Natural killer cell (primary cell): ENCODE measurements at places on chromosomes 12 and 14. TPM values are rescaled to one million over a fixed set of nuclear protein-coding genes. Genes with fewer than 3 reads are reported as not detected.

Gene IFNG-AS1
- total RNA-seq, result 1.6 TPM

Gene LGMN
- 0.39 TPM for total RNA-seq

Gene FGF6
- total RNA-seq, result not detected

Gene KRT71
- not detected for total RNA-seq

Gene PAH
- total RNA-seq, result not detected

GRCh38 chr14:31965071-31965734 is 111.9 kb upstream of the ARHGAP5 start:
- H3K4me1 ChIP-seq, result peaks cover 10% of the 10 kb centered on the region
- no peak overlapping the region for H3K27ac ChIP-seq
- no peaks in the 10 kb centered on the region for H3K36me3 ChIP-seq
- H3K4me3 ChIP-seq, result no peak overlapping the region
- no peaks in the 10 kb centered on the region for H3K27me3 ChIP-seq
- DNase-seq, result no peak

GRCh38 chr12:21774358-21775132 is at the start of gene KCNJ8:
KCNJ8 (minus strand) TSS chr12:21774706; CDS start chr12:21773616, 1,090 bp downstream.
- H3K4me3 ChIP-seq, result no peak within 1 kb of the TSS
- peaks cover 23% of the 10 kb centered on the region for H3K27me3 ChIP-seq
- no peak for DNase-seq
- no peak within 1 kb of the TSS for H3K27ac ChIP-seq
- peaks cover 3% of the 10 kb centered on the region for H3K4me1 ChIP-seq

- no peaks in the 10 kb centered on the region for H3K36me3 ChIP-seq
- no peak for DNase-seq
- H3K27ac ChIP-seq, result no peak overlapping the region
Measured at GRCh38 chr12:130058926-130059472, 103.3 kb upstream of the FZD10 start.

- H3K27me3 ChIP-seq, result no peaks in the 10 kb centered on the region
- peak overlapping the region; percentile 83 for H3K4me3 ChIP-seq
- peak overlapping the region; percentile 50 for H3K27ac ChIP-seq
- peak; percentile 57 for DNase-seq
Measured at GRCh38 chr12:122079033-122079531, 526 bp downstream of the MLXIP start.

DNA sequence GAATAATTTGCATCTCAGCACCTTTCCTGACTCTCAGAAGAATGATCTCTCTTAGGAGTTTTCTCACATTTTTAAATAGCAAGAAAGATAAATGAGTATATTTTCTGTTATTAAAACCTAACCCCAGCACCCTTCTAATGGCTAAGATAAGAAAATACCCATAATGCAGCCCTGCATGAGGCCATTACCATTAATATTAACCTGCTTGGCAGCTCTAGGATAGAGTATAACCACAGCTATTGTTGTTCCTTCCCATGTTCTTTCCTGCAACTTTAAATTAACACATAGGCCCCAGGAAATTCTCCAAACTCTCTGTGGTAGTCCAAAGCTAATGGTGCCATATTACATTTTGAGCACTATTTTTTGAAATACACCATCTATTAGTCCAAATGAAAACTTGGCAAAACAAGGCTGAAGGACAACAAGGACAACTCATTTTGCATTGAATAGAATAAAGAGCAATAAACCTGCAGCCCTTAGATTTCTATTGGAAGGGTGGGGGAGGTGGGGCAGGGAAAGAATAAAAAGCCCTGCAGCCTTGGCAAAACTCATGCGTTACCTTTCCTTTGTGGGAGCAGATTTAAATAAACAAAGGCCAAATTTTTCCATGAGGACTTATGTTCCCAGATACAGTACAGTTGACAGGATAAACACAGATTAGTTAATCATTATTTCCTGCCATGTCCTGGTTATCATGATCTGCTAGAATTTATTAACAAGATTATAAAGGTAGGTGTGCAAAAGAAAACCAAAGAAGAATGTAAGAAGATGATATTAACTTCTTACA is 46.9 kb downstream of the BTG1 start:
- no peaks in the 10 kb centered on the region for H3K27me3 ChIP-seq
- H3K4me3 ChIP-seq, result no peak overlapping the region
- DNase-seq, result no peak
- peaks cover 12% of the 10 kb centered on the region for H3K4me1 ChIP-seq
- H3K36me3 ChIP-seq, result no peaks in the 10 kb centered on the region

GRCh38 chr14:103257211-103257962 is 76.7 kb upstream of the EIF5 start:
- H3K36me3 ChIP-seq, result no peaks in the 10 kb centered on the region
- H3K4me3 ChIP-seq, result no peak overlapping the region
- no peak overlapping the region for H3K27ac ChIP-seq
- H3K27me3 ChIP-seq, result peaks cover 2% of the 10 kb centered on the region
- H3K4me1 ChIP-seq, result peaks cover 5% of the 10 kb centered on the region

- no peaks in the 10 kb centered on the region for H3K4me1 ChIP-seq
- H3K36me3 ChIP-seq, result no peaks in the 10 kb centered on the region
- no peak overlapping the region for H3K4me3 ChIP-seq
- no peaks in the 10 kb centered on the region for H3K27me3 ChIP-seq
- DNase-seq, result no peak
Measured at GRCh38 chr14:90458536-90458935, 61.7 kb downstream of the CALM1 start.

- no peaks in the 10 kb centered on the region for H3K36me3 ChIP-seq
- H3K4me3 ChIP-seq, result no peak overlapping the region
- no peak for DNase-seq
- no peaks in the 10 kb centered on the region for H3K4me1 ChIP-seq
- H3K27ac ChIP-seq, result no peak overlapping the region
Measured at GRCh38 chr12:12323591-12323990, 26.5 kb downstream of the MANSC1 start.

DNA sequence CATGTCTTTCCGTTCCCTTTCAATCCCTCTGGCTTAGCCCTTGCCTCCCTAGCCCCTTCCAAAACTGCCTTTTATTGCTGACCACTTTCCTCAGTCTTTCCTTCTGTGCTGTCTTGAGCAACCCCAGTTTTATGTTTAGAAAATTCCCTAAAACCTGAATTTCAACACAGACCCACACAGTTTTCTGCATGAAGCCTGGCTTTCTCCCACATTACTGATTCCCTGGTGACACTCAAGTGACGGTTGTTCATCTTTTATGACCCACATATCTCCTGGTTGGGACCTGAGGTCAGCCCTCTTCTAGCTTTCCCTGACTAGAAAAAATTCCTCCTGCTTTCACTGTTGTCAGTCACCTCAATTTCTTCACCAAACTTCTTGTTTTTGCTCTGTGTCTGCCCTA is 21.0 kb downstream of the FGD4 start:
- H3K4me3 ChIP-seq, result no peak overlapping the region

GRCh38 chr12:28121433-28121832 is 68.8 kb upstream of the CCDC91 start:
- no peaks in the 10 kb centered on the region for H3K36me3 ChIP-seq
- DNase-seq, result no peak
- no peak overlapping the region for H3K27ac ChIP-seq
- H3K27me3 ChIP-seq, result no peaks in the 10 kb centered on the region
- H3K4me3 ChIP-seq, result no peak overlapping the region

- no peaks in the 10 kb centered on the region for H3K27me3 ChIP-seq
- H3K27ac ChIP-seq, result no peak overlapping the region
- no peak for DNase-seq
- no peaks in the 10 kb centered on the region for H3K4me1 ChIP-seq
- H3K4me3 ChIP-seq, result no peak overlapping the region
Measured at GRCh38 chr14:51638071-51638944, 13.4 kb upstream of the FRMD6 start.

DNA sequence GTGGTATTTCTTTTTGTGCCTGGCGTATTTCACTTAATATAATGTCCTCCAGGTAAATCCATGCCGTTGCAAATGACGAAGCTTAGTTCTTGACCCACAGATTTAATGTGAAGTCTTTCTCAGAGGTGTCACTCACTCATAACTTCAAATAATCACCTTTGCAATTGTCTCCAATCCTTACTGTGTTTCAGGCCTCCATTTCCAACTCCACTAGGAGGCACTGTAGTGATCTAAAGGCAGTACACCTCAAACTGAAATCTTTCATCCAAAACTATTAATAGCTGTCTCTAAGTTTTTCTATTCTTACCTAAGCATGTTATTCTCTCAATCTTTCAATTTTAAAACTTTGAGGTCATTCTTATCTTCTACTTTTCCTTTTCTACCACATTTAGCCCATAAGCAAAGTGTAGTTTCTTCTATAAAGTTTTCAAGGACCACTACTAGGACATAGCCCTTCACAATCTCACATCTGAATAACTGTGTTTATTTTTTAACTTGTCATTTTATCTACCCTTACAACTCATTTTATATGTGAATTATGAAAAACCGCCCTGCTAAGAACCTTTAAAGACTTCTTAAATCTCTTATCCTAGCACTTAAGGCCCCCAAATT is 25.5 kb upstream of the FBXO34 start:
- peak; percentile 70 for DNase-seq
- no peaks in the 10 kb centered on the region for H3K4me1 ChIP-seq
- no peak overlapping the region for H3K27ac ChIP-seq
- no peaks in the 10 kb centered on the region for H3K27me3 ChIP-seq
- H3K36me3 ChIP-seq, result no peaks in the 10 kb centered on the region
- no peak overlapping the region for H3K4me3 ChIP-seq

DNA sequence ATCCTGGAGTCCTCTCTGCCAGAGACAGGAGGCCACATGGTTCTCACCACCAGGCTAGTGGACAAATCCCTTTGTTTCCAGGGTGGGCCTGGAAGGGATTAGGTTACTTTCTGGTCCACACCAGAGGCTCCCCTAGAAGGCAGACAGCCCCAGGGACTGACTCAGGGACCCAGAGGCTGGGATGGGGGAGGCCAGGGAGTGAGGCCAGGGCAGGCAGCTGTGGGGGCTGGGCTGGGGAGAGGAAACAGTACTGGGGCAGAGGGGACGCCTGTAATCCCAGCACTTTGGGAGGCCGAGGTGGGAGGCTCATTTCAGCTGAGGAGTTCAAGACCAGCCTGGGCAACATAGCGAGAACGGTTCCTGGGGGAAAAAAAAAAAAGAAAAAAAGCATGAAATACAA is 64.7 kb downstream of the TNFAIP2 start:
- DNase-seq, result no peak
- H3K4me1 ChIP-seq, result no peaks in the 10 kb centered on the region
- H3K27ac ChIP-seq, result no peak overlapping the region
- H3K36me3 ChIP-seq, result no peaks in the 10 kb centered on the region

DNA sequence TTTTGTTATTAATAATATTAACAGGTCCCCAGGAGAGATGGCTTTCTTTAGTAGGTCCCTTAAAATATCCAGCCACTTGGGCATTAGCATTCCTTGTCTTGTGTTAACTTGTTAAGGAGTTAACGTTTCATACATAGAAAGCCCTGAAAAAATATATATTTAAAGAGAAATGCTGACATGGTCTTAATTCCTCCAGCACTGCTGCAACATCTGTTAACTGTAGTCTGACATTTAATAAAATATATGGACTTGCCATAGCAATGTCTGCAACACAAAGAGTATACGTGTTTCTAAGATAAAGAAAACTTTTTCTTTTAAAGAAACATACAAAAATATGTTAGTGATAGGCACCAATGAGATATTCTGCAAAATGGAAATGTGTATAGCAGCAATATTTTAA is 10.0 kb downstream of the SLC38A4 start:
- DNase-seq, result no peak
- peaks cover 3% of the 10 kb centered on the region for H3K4me1 ChIP-seq

DNA sequence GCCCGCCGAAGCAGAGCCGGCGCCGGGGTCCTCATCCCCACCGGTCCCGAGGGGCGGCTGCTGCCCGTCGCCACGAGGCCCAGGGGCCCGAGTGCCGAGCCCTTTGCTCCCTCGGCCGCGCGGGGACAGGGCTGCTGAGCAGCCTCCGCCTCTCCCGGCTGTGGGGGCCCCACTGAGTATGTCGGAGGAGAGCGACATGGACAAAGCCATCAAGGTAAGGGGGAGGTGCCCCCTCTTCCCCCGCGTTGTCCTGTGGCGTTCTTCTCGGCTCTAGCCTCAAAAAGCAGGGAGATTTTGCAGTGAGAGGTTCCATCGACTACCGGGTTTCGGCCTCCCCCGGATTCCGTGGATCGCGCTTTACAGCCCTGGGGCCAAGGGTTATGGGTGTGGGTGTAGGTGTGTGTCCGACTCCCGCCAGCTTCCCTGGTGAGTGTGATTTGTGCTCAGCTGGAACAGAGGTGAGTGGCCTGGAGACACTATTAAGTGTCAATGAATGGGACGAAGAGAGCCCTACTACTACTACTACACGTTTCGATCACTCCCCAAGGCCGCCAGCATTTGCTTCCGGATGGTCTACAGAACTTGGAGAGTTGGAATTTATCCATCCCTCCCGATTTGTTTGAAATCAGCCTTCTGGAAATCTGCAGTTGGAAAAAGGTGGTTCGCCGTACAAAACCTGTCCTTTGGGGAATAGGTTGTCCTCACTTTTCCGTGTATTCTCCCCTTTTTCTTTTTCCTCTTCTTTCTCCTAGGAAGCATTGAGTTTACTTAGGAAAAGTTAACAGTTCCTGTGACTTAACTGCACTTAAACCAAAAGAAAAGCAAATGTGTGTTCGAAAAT is 748 bp downstream of the MAPKAPK5 start:
- H3K4me3 ChIP-seq, result peak overlapping the region; percentile 71
- peak overlapping the region; percentile 85 for H3K27ac ChIP-seq
- H3K36me3 ChIP-seq, result peaks cover 9% of the 10 kb centered on the region
- DNase-seq, result no peak

GRCh38 chr12:112191840-112192321 is 66.5 kb downstream of the TRAFD1 start:
- H3K36me3 ChIP-seq, result peaks cover 56% of the 10 kb centered on the region
- no peak overlapping the region for H3K4me3 ChIP-seq

GRCh38 chr14:78259831-78260230 is 89.7 kb downstream of the NRXN3 start:
- peaks cover 4% of the 10 kb centered on the region for H3K4me1 ChIP-seq
- H3K36me3 ChIP-seq, result no peaks in the 10 kb centered on the region
- H3K27ac ChIP-seq, result no peak overlapping the region
- H3K4me3 ChIP-seq, result no peak overlapping the region
- no peak for DNase-seq
- H3K27me3 ChIP-seq, result no peaks in the 10 kb centered on the region

DNA sequence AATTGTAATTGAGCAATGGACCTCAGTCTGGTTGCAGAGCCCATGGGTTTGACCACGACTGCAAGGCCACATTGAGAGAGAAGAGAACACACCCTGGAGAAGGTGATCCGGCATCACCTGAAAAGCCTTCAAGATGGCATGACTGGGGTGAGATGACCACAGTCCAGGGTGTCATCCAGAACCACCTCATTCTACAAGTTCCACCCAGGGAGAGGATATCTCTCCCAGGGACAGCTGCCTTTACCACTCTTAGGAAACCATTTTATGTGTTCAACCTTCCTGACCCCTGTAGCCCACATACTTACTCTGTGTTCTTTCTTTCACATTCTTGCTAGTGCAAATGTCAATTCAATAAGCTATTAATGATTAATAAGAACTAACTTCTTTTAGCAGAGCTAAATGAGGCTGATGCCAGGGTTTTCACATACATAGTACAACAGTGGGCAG is 43.4 kb upstream of the CPM start:
- DNase-seq, result no peak
- H3K27me3 ChIP-seq, result no peaks in the 10 kb centered on the region
- no peaks in the 10 kb centered on the region for H3K4me1 ChIP-seq
- H3K4me3 ChIP-seq, result no peak overlapping the region
- H3K27ac ChIP-seq, result no peak overlapping the region
- H3K36me3 ChIP-seq, result no peaks in the 10 kb centered on the region
